ENCODE measurements at places on chromosomes 12 and 14.

- no peak for DNase-seq
Measured at GRCh38 chr12:27622436-27623195, 73.6 kb upstream of the REP15 start.

DNA sequence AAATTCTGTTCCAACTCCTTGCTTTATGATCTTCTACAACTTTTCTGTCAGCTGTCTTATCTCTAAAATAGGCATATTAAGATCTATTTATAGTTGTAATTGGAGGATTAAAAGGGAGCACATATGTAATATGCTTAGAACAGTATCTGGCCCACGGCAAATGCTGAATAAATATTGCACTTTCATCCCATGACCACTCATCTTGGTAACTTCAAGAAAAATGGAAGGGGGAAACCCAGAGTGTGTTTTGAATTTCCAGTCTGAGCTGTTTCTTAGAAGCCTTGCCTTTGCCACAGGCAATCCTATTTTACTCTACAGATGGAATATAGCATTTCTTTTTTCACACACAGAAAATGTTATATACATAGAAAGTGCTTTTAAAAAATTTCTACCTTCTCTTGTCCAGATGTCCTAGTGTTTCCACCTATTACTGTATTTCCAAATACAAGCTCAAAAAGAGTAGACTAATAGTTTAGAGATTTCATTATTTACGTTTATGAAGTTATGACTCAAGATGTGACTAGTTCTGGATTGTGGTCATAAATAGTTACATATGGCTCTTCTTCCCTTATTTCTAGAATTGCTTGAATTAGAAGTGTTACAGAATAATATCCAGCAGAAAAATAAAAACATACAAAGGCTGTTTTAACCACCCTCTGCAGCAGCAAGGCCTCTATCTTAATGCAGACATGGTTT is 6.2 kb upstream of the STXBP6 start:
- DNase-seq, result no peak

GRCh38 chr12:57178213-57178612 is 30.8 kb upstream of the LRP1-AS start:
- DNase-seq, result no peak

- DNase-seq, result no peak
Measured at GRCh38 chr12:79439175-79439825, 251.5 kb downstream of the PAWR start.

- no peak for DNase-seq
Measured at GRCh38 chr14:22464422-22465142, 124.4 kb downstream of the DAD1 start.

DNA sequence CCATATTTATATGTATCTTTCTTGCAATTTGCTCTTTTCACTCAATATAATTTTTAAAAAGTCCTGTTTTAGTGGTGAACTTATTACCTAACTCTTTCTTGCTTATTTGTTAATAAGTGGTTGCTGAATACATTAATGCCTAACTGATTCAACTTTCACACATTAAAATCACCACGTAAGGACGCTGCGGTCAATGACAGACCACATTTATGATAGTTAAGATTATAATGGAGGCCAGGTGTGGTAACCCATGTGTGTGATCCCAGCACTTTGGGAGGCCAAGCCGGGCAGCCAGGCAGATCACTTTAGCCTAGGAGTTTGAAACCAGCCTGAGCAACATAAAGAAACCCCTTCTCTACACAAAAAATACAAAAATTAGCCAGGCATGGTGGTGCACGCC is 37.0 kb downstream of the WDR89 start:
- no peak for DNase-seq

DNA sequence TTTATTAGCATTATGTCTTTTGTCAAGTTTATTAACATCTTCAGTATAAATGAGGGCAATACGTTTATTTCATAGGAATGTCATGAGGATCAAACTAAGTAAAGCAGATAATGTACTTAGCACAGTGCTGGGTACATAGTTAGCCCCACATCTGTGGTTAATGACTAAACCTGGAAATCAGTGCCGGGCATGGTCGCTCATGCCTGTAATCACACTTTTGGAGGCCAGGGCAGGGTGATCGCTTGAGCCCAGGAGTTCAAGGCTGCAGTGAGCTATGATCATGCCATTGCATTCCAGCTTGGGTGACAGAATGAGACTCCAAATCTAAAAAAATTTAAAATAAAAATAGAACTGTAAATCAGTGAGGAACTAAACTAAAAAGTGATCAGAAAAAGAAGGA is 44.8 kb upstream of the GUCY2C start:
- DNase-seq, result no peak

- no peak for DNase-seq
Measured at GRCh38 chr12:130668286-130669204, 47.6 kb downstream of the RIMBP2 start.
